ENCODE measurements at places on chromosomes 6 and 20.

- no peak for DNase-seq
Observed at GRCh38 chr20:50909413-50909812, 21.8 kb downstream of the ADNP start.

DNA sequence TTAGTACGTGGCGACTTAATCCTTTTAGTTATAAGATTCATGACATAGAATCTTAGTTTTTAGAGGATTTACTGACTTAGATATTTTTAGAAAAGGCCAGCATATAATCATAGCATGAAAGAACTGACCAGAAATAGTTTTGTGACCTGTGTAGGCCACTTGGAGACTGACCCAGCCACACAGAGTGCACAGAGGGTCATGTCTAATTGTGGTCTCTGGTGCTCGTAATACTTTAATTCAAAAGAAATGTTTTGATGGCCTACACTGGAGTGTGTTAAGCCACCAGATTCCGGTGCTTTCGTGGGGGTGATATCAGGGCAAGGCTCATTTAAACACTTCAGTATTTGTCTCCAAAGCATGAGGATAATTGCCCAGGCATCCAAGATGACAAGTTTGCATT is 11.4 kb downstream of the PCMTD2 start:
- no peak for DNase-seq

- DNase-seq: no peak
Observed at GRCh38 chr6:105995391-105995865, 90.7 kb upstream of the PRDM1 start.

- DNase-seq: no peak
Observed at GRCh38 chr6:125789167-125789566, 1.6 kb upstream of the NCOA7 start.

GRCh38 chr6:151675746-151676459 is 131.6 kb upstream of the ESR1 start:
- DNase-seq: peak; percentile 50

DNA sequence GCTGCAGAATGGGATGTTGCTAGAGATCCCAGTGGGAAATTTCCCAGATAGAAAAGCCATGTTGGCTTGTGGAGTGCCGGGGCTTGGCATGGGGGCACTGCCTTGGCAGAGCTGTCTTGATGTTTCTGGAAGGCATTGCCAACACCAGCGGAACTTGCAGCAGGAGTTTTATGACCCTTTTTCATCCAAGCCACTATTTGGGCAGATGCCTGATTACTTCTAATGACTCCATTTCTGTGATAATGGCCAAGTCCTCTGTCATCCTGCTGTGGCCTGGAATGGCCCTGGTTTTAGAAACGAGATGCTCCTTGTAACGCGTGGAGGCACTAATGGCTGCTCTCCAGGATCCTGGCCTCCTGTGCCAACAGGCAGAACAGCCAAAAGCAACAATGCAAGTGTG is 229.0 kb downstream of the ZNF217 start:
- no peak for DNase-seq

DNA sequence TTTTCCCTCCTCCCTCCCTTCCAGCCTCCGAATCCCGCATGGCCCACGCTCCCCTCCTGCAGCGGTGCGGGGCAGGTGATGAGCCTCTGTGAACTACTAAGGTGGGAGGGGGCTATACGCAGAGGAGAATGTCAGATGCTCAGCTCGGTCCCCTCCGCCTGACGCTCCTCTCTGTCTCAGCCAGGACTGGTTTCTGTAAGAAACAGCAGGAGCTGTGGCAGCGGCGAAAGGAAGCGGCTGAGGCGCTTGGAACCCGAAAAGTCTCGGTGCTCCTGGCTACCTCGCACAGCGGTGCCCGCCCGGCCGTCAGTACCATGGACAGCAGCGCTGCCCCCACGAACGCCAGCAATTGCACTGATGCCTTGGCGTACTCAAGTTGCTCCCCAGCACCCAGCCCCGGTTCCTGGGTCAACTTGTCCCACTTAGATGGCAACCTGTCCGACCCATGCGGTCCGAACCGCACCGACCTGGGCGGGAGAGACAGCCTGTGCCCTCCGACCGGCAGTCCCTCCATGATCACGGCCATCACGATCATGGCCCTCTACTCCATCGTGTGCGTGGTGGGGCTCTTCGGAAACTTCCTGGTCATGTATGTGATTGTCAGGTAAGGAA is at the start of gene OPRM1:
OPRM1 (plus strand) TSS at position 10 of the 612 bp plus-strand sequence; CDS start at position 315, 305 bp downstream.
- no peak for DNase-seq

DNA sequence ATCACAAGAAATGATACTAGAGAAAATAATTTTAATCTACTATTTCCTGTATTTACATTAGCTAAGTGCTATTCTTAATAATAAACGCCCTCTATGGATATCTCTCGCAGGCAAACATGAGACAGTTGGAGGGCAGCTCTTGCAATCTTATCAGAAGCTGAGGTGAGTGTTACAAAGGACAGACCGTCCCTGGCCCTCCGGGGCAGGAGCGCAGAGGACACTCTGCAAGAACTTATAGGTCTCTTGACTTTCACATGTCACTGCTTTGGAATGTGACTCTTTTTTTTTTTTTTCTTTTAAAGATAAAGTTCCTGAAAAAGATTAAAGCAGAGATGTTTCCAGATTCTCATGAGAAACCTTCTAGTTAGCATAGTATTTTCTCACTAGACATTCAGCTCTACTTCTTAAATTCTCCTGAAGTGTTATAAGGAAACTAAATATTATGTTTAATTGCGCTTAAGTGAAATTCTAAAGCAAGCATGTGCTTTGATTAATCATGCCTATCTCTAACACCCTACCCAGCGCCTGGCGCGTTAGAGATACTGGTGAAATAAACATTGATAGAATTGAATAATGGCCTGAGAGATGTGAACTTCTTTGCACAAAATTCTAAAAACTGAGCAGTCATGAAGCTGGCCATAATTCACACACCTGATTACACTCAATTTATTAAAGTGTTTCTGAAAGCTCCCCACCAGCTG is 57.4 kb downstream of the SYTL3 start:
- no peak for DNase-seq

DNA sequence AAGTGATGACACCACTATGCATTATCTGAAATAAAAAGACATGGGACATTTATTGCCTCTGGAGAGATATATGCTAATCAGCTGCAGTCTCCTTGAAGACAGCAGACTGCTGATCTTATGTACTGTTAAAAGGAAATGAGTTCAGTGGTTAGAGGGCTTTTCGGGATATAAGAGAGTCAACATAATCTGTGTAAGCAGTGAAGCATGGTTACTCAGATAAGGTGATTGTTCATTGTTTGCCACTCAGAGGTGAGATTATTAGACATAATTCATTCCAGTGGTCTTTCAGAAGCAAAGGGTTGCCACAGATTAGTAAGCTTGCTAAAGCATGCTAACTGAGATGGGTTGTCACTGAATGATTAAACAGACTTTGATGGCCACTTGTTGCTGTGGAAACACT is 1450.7 kb upstream of the ADGRB3 start:
- no peak for DNase-seq

GRCh38 chr6:51901766-51902764 is 185.3 kb downstream of the PKHD1 start:
- DNase-seq: no peak

DNA sequence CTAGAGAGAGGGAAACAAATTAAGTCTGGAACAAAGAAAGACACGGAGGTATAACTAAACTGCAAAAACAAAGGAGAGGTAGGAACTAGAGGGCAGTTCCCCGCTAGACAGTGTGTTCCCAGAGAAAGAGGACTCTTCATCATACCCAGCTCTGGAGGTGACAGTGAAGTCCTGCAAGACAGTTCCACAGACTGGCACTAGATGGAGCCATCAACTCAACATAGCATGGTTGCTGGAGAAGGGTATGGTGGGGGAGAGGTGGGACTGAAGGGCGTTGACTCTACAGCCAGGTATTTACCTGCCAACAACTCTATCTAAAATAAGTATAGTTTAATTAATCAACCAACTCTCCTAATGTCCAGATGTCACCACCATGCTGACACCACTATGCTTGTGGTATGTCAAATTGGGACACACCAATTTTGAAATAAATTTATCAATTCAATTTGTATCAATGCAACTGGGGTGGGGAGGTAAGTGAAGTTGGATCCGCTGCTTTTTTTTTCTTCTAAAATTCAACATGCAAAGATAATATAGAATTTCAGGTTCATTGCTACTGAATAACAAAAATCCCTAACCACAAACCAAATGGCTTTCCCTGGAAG is 9.7 kb downstream of the BACH2 start:
- DNase-seq: peak; percentile 26

- no peak for DNase-seq
Observed at GRCh38 chr20:5357946-5358345, 41.2 kb upstream of the PROKR2 start.

DNA sequence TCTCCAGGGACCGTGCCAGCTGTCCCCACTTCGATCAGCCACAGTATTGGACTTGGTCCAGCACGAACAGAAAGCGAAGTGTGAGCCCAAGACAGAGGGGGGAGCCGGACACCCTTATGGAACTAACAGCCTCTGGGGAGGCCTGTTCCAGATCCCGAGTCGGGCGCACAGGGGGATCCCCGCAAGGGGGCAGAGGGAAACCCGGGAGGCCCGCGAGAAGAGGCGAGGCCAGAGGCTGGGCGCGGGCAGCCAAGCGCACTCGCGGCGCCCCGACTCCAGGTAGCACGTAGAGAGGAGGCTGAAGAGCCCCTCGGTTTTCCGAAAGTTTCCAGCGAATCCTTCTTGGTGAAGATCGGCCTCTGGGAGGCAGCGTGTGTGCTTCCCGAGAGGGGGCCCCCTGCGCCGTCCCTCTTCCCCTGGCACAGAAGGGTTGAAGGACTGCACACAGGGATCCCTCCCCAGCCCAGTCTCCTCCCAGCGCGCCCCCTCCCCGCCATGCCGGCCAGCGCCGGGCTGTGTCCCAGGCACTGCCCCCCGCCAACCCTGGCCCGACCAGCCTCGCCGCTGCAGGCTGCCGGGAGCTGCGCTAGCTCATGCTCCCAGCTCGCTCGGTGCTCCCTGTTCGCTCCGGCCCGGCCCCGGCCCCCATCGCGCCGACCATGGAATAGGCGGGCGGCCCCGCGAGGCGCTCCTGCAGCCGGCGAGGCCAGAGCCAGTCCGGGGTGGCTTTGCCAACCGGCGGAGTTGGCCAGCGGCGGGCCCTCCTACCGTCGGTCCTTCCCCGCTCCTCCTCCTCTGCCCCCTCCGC is 577 bp upstream of the SLC24A3 start:
- no peak for DNase-seq

GRCh38 chr6:20309186-20309585 is 92.5 kb upstream of the E2F3 start:
- DNase-seq: no peak

GRCh38 chr6:95553880-95554279 is 23.5 kb upstream of the MANEA start:
- DNase-seq: no peak

GRCh38 chr6:100892693-100893092 is 11.6 kb upstream of the ASCC3 start:
- no peak for DNase-seq

- no peak for DNase-seq
Observed at GRCh38 chr6:149847939-149848267, 16.3 kb downstream of the LRP11 start.

DNA sequence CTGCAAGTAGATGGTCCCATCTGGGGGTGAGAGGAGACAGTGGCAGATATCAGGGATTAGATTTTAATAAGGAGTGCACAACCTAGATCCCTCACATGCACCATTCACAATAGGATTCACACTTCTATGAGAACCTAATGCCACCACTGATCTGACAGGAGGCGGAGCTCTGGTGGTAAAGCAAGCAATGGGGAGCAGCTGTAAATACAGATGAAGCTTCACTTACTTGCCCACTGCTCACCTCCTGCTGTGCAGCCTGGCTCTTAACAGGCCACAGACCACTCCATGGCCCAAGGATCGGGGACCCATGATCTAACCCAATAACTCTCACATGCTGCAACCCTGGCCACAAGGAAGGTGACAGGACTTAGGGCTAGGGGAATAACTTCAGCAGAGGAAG is 75.4 kb downstream of the ZNF133 start:
- no peak for DNase-seq

GRCh38 chr20:18742841-18743240 is 70.7 kb upstream of the SCP2D1 start:
- DNase-seq: no peak

GRCh38 chr6:72533606-72534005 is 88.3 kb upstream of the KCNQ5 start:
- no peak for DNase-seq

DNA sequence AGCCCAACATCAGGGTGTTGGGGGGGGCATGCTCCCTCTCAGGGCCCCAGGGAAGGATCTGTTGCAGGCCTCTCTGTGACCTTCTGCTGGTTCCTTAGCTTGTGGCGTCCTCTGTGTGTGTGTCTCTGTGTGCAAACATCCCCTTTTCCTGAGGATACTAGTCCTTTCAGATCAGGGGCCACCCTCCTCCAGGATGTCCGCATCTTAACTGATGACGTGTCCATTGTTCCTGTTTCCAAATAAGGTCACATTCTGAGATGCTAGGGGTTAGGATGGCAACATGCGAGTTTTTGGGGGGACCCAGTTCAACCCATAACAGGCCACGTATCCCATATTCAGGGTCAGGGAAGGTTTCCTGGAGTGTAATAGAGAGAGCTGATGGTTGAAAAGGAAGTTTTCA is 40.9 kb downstream of the GMPR start:
- no peak for DNase-seq

- DNase-seq: no peak
Observed at GRCh38 chr20:2889797-2890196, 16.5 kb downstream of the PTPRA start.

All from CD4-positive, alpha-beta memory T cell (primary cell).